ENCODE measurements at places on chromosomes 7 and 10.

- no peak for DNase-seq
Observed at GRCh38 chr7:42662862-42663261, 249.0 kb downstream of the C7orf25 start.

- DNase-seq, result no peak
Observed at GRCh38 chr7:154914996-154915380, 87.9 kb downstream of the PAXIP1 start.

GRCh38 chr7:53070883-53071282 is 35.5 kb downstream of the POM121L12 start:
- no peak for DNase-seq

GRCh38 chr7:120805636-120806388 is 52.1 kb downstream of the TSPAN12 start:
- peak; percentile 41 for DNase-seq

- DNase-seq, result no peak
Observed at GRCh38 chr7:88789480-88790064, 6.0 kb downstream of the TEX47 start.

DNA sequence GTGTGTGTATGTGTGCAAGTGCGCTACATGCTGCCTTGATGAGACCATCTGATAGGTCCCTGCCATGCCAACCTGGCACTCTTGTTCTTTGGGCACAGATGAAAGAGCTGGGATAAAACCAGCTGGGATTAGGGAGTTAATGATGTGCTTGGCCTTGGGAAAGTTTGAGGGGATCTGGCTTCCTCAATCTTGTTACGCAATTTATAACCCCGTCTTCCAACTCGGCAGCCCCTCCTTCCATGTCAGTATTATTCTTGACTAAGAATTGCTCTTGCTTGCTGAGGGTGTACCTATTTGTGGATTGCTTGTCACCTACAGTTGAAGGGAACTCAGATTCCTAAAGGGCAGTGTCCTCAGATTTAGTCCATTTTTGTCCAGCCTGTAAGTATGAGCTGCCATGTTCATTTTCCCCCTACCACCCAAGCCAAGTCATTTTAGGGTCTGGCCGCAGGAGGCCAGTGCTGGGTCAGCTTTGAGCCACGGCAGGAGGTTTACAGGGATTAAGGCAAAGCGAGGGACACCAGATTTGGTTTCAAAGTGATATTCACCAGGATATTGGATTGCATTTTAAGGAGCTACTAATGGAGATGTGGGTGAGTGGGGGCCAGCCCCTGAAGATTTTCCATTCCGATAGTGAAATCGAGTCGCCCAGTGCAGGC is 34.1 kb upstream of the KCNMA1 start:
- DNase-seq, result no peak

DNA sequence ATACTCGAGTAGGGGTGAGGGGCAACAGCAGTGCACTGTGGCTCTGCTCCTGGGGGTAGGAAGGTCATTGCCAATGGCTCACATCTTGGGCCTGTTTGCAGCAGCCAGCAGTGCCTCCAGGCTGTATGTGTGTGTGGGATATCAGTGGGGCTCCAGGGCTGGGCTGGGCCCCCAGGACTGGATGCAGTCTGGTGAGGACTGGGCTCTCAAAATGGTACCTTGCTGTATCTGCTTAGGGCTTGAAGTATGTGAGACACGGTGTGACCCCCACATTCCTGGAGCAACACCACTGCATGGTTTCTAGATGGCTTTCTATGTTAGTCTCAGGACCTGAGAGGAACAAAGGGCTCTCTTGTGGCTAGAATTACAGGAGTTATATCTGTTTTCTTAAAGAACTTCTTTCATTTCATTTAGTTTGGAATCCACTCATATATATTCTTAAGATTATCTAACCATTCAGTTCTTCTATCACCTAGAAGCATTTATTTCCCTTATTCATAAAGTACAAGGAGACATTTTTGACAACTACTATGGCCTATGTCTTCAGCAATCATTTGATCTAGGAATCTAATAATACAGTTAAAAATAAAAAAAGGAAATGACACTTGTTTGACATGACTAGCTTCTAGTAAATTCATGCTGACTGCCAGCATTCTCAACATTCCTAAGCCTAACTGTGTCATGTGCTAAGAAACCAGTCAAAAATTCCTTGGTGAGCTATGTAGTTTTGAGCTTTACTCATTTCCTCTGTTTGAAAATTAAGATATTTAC is 443.2 kb upstream of the SEMA3A start:
- no peak for DNase-seq

DNA sequence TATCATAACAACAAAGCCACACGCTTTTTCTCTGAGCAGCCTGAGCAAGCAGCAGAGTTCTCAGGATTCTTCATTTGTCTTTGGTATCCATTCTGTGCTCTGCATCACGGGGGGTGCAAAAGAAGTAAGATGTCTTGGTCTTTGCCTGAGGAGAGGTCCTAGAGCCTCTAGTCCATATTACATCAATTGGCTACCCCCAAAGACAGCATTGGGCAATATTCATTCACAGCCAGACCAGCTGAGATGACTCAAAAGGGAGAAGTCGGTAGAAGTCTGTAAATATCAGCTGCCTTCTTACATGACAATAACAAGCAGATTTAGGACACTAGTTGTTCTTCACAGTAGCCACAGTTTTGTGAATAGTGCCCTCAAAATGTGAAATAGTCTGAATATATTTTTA is 66.6 kb downstream of the FZD1 start:
- no peak for DNase-seq

DNA sequence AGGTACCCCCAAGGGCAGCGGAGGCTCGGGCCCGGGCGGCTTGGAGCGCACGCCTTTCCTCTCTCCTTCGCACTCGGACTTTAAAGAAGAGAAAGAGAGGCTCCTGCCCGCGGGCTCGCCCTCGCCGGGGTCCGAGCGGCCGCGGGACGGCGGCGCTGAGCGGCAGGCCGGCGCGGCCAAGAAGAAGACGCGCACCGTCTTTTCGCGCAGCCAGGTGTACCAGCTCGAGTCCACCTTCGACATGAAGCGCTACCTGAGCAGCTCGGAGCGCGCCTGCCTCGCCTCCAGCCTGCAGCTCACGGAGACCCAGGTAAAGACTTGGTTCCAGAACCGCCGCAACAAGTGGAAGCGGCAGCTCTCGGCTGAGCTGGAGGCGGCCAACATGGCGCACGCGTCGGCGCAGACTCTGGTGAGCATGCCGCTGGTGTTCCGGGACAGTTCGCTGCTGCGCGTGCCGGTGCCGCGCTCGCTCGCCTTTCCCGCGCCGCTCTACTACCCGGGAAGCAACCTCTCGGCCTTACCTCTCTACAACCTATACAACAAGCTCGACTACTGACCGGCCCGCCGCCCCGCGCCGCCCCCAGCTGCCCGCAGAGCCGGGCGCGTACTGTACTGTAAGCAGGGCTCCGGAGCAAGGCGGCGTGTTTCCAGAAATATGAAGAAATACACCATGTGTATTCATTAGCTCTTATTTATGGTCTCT is 1.8 kb downstream of the HMX2 start:
- DNase-seq, result no peak

DNA sequence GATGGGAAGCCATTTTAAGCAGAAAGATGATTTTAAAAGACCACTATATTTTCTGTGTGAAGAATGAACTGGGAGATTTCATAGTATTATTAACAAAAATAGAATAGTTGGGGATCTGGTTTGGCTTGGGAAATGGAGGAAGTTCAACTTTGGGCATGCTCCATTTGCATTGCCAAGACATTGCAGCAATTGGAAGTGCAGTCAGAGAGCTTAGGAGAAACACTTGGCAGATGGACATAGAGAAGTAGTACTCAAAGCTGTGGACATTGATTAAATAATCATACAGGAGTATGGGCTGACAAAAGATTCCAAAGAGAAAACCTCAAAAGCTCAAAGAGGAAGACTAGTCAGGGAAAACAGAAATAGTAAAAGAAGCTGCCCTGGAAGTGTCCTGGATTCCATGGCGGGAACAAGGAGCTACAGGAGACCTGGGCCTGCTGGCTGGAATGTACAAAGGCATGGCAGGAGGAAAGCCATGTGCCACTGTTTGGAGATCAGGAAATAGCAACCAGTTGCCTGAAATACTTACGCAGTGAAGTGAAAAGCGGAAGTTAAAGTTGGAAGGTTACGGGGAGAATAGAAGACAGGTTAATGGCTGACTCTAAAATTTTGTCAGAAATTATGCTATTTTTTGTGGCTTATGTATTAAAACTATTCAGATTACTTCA is 93.6 kb upstream of the MXI1 start:
- DNase-seq, result no peak

- DNase-seq, result no peak
Observed at GRCh38 chr7:108294595-108294994, 161.6 kb downstream of the NRCAM start.

DNA sequence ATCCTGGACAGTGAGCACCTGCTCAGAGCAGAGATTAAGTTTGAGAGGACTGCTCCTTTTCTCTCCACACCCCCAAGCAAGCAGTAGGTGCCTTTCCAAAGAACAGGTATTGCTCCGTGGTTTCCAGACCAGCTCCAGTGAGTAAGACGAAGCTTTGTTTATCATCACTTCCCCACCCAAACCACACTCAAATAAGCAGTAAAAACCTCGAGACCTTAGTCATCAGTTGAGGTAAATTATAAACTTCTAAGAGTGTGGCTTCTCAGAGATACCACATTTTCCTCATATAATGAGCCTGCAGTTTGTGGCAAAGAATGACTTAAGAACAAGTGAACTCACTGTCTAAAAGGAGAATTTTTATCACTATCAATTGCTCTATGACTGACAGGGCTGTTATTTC is 50.0 kb upstream of the GRB10 start:
- DNase-seq, result no peak

DNA sequence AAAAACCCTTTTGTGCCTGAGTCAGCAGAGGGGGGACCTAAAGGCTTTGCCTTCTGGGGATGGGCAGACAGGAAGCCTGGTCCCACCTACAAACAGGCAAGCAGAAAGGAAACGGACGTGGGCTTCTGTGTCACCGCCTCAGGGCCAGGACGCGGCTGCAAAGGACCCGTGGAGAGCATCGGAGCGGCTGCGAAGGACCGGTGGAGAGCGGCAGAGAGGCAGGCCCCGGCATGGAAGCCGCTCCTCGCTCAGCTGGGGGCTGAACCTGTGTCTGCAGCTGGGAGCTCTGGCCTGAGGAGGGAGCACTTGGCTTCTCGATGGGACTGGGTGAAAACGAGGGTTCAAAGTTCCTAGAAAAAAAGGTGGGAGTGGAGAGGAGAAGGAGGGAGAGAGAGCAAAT is 125.4 kb upstream of the PPP2R2D start:
- no peak for DNase-seq

- no peak for DNase-seq
Observed at GRCh38 chr10:111999205-111999914, 184.2 kb downstream of the GPAM start.

GRCh38 chr10:8581521-8582225 is 527.2 kb downstream of the GATA3 start:
- no peak for DNase-seq

GRCh38 chr7:147411096-147411495 is 1179.5 kb upstream of the C7orf33 start:
- no peak for DNase-seq

DNA sequence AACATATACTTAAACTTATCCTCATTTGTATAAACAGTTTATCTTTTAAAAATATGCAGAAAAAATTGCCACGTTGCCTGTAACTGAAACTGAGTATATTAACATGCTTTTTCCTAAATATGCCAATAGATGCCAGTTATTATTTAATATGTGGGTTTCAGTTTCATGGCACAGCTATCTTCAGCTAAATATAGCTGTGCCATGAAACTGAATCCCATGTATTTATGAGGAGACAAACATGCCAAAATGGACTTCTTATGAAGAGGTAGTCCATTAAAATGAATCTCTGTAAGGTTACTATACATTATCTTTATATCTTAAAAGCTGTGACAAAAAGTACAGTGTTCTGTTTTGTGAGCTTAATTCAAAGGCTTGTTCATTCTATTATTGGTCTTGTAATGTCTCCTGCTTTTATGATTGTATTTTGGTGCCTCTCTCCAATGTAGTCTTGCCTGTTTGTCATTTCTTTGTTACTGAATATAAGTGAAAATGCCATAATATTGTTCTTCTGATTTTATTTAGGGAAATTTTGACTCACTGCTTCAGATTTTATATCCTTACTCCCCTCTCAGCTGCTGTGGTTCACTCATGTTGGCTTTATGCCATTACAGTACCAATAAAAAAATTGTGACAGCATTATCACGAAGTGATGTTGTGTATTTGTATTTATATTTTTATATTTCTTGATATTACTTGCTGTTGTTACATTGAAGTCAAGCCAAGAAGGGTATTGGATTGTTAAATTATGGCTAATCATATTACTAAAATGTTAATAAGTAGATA is 34.3 kb upstream of the CACNA2D1 start:
- DNase-seq, result no peak

DNA sequence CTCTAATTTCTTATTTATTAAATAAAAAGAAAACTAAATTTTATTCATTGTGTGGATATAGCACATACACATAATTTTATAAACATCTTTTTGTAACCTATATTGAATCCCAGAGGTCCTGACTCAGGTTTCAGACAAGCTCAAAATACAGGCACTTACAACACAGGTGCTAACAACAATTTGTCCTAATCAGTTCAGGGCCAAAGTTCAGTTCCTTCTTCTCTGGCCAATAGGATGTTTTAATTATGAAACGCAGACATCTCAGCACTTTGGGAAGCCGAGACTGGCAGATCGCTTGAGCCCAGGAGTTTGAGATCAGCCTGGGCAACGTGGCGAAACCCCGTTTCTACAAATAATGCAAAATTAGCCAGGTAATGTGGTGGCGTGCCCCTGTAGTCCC is 15.0 kb downstream of the RPA3 start:
- no peak for DNase-seq

Data from HL-60 (cell line).